NCI-H2081 (cell line): ENCODE measurements at places on chromosomes 5 and 9.

- no peak for DNase-seq
These were observed 33.5 kb downstream of the OR1J1 start for GRCh38 chr9:122444041-122444733.

- no peak for DNase-seq
These were observed 1.9 kb downstream of the FGF1 start for GRCh38 chr5:142683881-142684505.

DNA sequence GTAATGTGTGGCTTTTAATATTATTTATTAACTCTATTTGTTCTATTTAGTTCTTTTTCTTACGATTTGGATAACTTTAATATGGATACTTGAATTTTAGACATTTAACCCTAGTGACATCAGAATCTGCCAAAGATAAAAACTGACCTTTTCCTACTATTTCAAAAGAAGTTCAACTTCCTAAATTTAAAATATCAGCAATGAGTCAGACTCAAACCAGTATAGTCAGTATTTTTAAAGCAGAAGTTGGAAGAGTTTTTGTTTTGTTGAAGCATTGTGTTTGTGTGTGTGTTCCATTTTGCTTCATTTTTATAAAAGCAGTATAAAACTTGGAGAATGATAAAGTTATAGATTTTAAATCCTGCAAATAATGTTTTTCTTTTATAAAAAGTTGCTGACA is 251.8 kb upstream of the RASA1 start:
- no peak for DNase-seq

DNA sequence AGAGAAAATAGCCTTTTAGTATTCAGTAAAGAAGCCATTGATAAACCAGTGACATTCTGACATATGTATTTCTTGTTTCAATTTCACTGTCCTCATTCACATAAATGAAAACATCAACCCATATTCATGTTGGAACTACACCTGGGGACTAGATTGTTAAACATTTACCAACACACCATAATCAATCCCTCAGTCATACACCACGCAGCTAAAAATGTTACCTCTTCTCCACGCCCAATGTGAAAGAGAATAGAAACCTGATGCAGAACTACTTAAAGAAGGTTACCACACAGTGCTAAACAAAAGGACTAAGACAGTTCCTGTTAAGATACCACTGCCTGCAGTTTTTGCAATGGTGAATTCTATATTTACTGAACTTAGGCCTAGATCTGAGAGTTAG is 518.9 kb downstream of the PRELID2 start:
- DNase-seq, result no peak

DNA sequence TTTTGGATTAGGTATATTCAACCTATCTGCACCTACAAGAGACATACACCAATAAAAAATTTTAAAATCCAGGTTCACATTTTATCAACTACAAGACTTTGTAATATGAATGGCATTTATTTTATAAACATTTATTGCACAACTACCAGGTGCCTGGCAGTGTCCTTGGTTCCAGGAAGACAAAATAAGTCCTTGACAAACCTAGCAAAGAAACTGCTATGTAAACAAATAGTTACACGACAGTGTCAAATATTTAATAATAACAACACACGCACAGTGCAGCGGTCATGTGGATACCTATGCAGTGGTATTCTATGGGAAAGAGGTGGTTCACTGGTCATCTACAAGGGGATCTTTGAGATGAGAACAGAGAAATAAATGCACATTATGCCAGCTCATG is 120.7 kb downstream of the MYO10 start:
- DNase-seq, result no peak

GRCh38 chr9:24939109-24939850 is 393.6 kb upstream of the IZUMO3 start:
- peak; percentile 88 for DNase-seq

DNA sequence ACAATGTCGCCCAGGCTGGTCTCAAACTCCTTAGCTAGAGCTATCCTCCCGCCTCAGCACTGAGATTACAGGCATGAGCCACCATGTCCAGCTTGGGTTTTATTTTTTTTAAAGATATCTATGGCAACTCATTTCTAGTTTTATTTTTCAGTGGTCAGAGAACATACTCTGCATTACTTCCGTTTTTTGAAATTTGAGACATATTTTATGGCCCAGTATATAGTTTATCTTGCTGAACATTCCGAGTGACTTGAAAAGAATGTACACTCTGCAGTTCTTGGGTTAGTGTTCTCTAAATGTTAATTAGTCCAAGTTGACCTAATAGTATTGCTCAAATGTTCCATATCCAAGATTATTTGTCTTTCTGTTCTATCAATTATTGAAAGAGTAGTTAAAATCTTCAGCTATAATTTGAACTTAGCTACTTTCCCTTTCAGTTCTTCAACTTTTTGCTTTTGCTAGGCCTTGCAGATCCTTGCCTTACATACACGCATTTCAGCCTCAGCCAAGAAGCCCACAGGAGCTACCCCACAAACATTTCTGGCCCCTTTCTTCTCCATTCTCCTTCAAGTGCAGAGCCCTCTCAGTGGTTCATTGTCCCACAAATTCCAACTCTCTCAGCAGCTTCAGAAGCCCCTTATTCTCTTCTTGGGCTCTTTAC is 22.3 kb upstream of the SNAPC3 start:
- no peak for DNase-seq

- no peak for DNase-seq
These were observed 66.5 kb downstream of the PTCD2 start for GRCh38 chr5:72386639-72387038.

GRCh38 chr9:31389075-31389474 is 995.4 kb upstream of the ACO1 start:
- DNase-seq, result no peak

DNA sequence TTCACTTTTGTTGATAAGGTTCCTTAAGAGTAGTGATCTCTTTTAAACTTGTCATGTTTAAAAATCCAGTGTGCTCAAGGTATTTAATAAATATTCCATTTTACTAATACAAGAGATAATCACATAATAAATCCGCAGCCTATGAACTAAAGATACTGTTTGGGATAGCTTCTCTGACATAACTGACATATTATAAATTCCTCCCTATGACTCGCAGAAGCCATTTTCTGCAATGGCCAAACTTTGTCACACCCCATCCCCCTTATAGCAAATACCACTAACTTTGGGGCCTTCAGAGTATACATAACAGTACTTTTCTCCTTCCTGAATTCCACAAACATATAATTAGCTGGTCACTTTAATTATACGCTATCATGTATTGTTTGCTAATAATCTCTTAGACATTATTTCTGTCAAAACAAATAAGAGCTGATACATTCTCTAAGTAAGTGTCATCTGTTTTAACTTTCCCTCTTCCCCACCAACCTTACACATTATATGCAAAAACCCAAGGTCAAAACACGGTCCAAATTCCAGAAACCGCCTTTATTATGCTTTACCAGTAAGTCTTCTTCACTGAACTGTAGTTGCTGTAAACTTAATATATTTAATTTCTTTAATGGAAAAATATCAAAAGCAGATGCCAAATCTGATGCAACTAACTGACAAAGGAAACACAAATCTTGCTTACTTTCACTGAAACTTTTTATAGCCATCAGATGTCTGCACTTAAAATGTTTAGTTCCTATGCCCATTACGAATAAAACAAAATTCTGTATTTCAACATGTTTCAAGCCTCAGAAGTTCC is 971 bp downstream of the TMEM267 start:
- DNase-seq, result no peak

DNA sequence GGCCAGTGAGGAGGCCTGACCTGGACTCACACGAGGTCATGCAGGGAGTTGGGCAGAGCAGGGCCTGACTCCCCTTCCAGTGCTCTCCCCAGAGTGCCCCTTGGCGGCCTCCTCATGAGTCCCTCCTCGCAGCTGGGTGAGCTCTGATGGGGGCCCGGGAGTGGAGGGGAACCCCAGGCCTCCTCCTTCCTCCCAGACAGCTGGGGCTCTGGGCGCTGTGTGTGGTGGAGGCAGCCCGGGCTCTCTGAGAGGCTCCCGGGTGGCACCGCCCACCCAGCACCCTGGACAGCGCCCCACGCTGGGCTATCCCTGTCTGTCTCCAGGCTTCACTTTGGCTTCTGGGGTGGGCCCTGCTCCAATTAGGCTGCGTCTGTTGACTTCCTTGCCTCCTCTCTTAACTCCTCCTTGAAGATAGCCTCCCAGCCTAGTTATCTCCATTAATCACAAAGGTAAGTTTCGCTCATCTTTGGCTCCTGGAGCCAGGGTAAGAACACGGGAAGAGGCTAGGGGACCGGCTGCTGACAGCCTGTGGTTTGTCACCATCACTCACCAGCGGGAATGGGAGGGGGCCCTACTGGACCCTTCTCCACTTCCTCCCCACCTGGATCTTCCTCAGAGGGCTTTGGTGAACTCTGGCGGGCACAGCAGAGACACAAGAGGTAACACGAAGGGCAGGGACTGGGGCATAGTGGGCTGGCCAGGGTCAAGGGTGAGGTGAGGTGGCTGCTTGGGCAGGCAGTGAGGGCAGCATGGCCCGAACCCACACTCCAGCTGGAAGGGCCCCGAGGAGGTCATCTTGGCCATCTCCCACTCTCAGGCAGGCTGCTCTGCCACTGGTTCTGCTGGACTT is 13.1 kb downstream of the PSD2 start:
- no peak for DNase-seq

DNA sequence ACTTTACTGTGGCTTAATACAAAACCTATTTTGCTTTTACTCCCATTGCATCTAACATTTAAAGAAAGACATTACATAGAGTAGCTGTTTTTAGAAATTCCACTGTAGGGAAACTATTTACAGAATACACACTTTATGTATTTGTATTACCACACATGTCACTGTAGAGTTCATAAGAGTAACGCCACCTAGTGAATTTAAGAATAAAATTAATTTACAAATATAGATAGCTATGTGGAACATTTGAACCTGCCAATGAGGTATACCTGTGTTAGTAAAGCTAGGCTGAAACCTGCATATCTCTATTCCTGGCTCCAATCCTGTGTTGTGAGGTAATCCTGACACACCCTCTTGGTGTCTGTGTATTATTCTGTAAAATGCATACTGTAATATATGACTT is 234.4 kb downstream of the MAST4 start:
- no peak for DNase-seq

DNA sequence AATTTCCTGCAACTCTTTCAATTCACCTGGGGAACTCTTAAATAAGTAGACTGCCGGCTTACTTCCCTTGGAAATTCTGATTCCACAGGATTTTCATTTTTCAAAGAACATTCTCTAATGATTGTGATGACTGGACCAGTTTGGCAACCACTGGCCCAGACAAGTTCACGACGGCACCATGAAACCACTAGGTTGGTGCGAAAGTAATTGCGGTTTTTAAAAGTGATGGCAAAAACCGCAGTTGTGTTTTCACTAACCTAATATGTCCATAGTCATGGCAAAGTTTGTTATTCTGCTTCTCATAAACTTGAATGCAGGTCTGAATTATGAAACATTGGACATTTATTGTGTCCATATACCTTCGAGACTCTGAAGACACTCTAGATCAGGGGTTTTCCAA is 317.2 kb downstream of the IRX1 start:
- no peak for DNase-seq

DNA sequence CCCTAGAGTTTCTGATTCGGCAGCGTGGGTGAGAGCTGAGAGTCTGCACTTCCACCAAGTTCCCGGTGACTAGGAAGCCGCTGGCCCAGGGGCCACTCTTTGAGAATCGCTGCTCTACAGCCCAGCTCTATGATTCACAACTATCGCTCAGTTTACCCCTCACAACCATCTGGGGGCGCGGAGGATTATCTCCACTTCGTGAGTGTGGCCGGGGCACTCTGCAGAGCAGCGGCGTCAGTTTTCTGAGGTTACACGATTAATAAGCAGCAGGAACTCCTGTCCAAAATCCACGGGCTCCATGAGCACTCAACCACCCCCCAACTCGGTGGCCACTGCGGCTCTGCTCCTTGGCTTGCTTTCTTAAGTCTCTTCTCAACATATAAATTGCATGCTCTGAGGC is 19.3 kb downstream of the CORO2A start:
- DNase-seq, result no peak

DNA sequence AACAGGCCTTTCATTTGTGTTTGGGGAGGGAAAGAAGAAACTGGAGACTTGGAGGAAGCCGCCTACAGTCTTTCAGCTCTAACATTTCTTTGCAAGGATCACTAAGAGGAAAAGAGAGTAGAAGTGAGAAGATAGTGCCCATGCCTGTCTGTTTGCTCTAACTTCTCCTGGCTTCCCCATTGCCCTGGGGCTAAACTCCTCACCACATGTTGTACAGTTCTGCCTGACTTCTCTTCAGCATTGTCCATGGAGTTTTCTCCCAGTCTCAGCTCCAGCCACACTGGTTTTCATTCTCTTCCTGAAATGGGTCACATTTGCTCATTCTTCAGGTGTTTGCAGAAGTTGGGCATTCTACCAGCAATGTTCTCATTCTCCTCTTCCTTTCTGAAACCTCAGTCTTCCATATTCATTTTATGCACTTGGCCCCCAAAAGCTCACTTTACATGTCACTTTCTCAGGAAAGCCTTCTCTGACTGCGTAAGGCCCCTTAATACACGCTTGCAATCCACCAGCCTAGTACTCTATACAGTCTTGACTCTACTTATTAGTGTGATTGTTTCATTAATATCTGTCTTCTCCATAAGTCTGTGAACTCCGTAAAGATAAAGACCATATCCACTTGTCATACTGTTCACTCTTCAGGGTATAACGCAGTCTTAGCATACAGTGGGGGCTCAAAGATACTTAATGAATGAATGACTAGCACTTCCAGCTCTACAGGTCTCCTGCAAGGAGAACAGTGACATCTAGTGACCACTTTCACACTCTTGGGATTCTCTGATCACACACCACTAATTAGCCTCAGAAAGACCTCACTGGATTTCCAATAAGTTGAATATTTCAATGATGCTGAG is 40.2 kb upstream of the TRIM32 start:
- peak; percentile 41 for DNase-seq

- no peak for DNase-seq
These were observed 8.8 kb upstream of the LCP2 start for GRCh38 chr5:170306381-170306831.

- no peak for DNase-seq
These were observed 477.1 kb downstream of the PDE4D start for GRCh38 chr5:59416451-59416850.

DNA sequence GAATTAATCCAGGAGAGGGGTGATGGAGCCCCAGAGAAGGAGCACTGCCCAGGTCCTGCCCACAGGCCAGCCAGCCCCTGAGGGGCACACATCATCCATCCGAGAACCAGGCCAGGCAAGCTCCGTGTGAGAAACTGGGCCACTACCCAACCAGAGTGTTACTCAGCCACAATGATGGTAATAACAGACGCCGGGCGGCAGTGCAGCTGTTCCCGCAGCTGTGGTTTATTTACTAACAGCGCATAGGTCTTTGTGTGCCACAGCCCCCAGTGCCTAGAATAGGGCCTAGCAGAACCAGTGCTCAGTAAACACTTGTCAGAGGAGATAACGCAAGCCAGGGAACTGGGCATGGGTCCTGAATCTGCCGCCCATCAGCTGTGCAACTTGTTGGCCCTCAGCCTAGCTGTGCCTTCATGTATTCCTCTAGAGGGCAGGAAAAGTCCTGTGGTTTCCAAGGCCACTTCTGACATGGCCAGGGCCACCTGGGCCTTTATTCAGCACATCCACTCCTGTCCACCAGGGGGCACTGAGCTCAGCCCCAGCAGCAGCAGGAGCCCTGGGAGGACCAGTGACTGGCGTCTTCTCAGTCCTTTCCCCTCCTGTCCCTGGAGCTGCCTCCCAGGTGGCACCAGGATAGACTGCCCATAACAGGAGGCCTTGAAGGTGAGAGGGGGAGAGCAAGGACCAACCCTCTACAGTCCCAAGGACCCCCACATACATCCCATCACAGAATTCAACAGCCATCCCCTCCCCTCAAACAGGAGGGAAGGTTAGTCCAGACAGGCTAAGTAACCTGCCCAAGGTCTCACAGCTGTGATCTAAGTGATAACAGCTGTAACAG is 2.1 kb downstream of the MXD3 start:
- peak; percentile 70 for DNase-seq
